ENCODE measurements at places on chromosomes 1 and 21.

- no peak for DNase-seq
These were observed 123.9 kb upstream of the PPP2R5A start for GRCh38 chr1:212161231-212161781.

DNA sequence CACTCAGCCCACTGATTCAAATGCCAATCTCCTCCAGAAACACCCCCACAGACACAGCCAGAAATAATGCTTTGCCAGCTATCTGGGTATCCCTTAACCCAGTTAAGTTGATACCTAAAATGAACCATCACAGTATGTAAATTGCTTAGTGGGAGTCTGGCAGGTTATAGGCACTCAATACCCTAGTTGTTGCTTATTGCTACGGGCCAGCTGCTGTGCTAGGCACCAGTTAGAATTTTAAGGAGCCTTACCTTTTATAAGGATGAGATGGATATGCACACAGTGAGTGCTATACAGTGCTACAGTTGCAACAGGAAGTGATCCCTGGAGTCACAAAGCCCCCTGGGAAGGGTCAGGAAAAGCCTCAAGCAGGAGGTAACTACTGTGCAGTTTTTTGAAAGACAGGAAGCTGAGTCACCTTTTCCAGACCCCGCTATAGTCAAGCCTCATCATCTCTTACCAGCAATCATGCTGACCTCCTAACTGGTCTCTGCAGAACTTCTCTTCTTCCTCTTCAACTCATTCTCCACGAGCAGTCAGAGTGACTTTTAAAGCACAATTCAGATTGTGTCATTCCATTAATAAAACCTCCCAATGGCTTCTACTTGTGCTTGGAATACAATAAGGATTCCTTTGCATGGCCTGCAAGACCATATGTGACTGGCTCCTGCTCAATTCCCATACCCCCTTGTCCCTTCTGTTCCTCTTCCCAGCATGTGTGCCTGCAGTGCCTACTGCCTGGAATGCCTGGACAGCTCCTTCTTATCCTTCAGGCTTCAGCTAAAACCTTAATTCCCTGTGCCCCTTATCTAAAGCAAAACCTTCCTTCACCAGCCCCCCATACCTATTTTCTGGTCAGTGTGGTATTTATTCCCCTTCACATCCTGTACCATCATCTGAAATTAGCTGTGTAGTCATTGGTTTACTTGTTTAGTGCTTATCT lies 10.4 kb upstream of the TLR5 start:
- DNase-seq: no peak

- no peak for DNase-seq
These were observed 182.9 kb downstream of the AKT3 start for GRCh38 chr1:243667133-243667532.

GRCh38 chr1:30762930-30763650 lies 5.5 kb upstream of the LAPTM5 start:
- DNase-seq: no peak

DNA sequence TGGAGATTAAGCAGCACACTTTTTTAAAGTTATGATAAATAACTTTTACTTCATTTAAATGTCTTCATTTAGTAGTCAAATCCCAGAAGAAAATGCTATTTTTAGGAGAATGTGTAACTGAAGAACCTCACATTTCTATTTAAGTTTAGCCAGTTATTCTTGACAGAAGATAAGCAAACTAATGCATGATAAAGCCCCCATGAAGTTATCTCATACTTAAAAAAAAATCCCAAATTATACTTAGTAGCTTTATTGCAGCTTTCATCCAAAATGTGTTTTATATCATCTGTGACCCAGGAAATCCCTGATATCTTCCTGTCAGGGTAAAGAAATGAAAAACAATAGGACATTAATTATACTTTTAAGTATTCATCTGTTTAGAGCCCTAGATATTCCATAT lies 124.8 kb upstream of the SYT6 start:
- no peak for DNase-seq

GRCh38 chr1:230186003-230186863 lies 119.2 kb downstream of the GALNT2 start:
- no peak for DNase-seq

DNA sequence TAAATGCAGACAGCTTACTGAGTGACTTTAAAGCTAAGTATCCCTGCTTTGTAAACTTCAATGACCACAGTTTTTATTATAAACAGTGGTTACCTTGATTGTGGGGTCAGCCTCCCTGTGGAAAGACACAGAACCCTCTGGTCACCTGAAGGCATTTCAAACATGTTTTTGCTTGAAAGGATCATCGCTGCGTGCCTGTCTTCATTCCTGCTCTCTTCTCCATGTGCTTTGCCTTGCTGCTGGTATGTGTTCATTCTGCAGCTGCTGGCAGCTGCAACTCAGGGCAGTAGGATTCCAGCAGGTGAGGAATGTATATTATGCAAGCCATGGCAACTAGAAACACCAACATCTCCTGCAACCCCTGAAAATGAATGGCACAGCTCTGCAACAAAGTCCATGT lies 81.0 kb upstream of the VAV3 start:
- DNase-seq: no peak

DNA sequence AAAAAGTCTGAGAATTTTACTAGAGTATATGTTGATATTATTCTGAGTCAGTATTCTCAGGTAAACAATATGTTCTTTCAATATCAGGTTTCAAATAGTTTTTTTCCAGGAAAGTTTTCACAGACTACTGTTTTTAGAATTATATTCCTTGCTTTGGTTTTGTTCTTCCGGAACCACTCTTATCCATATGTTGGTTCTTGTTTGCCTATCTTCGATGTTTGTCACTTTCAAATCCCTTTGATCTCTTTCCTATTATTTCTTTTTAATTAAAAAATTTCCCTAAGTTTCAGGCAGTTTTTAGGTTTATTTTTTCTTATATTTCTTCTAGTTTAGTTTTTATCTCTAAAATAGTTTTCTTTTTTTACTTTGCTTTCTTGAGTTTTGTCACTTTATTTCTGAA lies 20.9 kb downstream of the NOS1AP start:
- no peak for DNase-seq

- no peak for DNase-seq
These were observed 95.4 kb downstream of the POFUT2 start for GRCh38 chr21:45192332-45192731.

GRCh38 chr1:12757836-12758235 lies 11.8 kb downstream of the CFAP107 start:
- DNase-seq: no peak

GRCh38 chr1:18923756-18924211 lies 21.4 kb upstream of the ALDH4A1 start:
- no peak for DNase-seq

DNA sequence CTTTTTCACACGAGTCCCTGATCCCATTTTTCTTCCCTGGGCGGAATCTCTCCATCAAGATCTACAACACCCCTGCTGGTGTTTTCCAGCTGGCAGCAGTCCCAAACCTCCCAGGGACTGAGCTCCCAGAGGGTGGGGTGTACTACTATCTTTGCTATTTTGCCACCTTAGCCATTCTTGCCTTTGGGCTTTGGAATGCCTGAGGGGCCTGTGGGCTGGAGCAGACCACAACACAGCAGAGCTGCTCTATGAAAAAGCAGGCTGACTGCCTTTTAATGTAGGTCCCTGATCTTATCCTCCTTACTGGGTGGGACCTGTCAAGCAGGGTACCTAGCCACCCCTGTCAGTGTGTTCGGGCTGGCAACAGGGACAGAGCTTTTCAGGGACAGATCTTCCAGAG lies 91.9 kb downstream of the KCNT2 start:
- DNase-seq: no peak

- DNase-seq: no peak
These were observed 79.4 kb upstream of the SELENON start for GRCh38 chr1:25720624-25721023.

GRCh38 chr1:183993132-183993531 lies 44.4 kb downstream of the COLGALT2 start:
- DNase-seq: no peak

GRCh38 chr1:172449585-172450523 lies 6.0 kb upstream of the PIGC start:
- peak; percentile 44 for DNase-seq

DNA sequence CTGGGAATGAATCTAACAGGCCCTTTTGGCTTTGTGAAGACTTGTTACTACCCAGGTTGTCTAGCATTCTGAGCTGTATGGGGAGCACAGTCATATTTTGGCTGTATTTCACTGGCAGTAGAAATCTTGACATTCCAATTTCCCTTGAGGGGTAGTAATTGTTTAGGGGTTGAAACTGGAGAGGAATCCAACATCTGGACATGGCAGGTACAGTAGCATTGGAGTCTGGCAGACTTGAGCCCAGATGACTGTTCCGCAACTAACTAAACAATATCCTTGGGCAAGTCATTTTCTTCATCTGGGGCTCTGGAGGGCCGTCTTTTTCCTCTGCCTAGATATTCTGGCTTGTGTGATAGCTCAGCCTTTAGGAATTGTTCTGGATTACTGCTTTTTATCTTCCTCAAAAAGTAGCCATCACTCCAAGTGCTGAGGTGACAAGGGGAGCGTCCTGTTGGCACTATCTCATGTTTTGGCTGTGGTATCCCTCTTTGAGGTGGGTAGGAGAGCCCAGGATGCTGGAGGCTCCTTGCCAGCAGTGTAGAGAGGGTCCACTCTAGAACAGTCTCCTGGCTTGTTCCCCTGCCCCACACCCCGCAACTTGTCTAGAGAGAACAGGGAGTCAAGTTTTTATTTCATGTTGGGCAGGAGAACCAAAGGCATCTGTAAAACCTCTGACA lies 22.7 kb upstream of the NBL1 start:
- no peak for DNase-seq

GRCh38 chr1:38624336-38625039 lies 235.1 kb downstream of the RRAGC start:
- no peak for DNase-seq

DNA sequence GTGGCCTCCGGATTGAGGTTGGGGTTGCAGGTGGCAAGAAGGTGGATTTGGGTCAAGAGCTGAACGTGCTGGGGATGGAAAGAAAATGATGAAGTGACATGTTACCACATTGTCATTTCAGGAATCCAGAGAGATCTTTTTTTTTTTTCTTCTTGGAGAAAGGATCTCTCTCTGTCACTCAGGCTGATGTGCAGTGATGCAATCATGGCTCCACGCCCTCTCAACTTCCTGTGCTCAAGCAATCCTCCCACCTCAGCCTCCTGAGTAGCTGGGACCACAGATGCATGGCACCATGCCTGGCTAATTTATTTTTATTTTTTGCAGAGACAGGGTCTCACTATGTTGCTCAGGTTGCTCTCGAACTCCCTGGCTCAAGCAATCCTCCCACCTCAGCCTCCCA lies 80.6 kb downstream of the GON4L start:
- no peak for DNase-seq

GRCh38 chr1:245217853-245218608 lies 63.2 kb downstream of the KIF26B start:
- no peak for DNase-seq

DNA sequence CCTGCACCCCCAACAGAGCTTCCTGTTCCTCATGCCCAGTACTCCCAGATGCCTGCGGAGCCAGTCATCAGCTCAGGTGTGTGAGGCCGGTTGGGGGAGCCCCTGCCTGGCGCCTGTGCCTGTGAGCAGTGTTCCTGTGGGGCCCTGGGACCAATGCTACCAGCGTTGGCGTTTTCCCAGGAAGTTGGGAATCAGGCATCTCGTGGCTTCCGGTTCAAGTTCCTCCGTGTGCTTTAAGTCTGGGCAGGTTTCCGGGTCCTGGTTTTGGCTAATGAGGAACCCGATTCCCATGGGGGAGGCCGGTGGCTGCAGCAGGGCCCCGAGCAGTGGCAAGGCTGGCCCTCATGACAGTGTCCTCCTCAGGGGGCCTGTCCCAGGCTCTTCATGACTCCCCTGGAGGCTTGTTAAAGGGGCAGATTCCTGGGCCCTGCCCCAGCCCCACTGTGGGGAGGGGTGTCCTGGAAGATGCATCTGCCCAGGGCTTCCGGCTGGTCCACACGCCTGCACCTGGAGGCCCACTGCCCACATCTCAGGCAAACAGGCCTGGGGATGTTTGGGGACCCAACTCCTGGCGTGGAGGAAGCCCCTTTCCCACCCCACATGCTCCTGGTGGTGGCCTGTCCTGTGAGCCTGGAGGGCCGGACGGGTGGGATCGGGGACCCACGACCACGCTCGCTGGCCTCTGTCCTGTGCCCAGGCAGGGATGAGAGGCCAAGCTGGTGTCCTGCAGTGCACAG lies 26.2 kb downstream of the TP73 start:
- DNase-seq: no peak

DNA sequence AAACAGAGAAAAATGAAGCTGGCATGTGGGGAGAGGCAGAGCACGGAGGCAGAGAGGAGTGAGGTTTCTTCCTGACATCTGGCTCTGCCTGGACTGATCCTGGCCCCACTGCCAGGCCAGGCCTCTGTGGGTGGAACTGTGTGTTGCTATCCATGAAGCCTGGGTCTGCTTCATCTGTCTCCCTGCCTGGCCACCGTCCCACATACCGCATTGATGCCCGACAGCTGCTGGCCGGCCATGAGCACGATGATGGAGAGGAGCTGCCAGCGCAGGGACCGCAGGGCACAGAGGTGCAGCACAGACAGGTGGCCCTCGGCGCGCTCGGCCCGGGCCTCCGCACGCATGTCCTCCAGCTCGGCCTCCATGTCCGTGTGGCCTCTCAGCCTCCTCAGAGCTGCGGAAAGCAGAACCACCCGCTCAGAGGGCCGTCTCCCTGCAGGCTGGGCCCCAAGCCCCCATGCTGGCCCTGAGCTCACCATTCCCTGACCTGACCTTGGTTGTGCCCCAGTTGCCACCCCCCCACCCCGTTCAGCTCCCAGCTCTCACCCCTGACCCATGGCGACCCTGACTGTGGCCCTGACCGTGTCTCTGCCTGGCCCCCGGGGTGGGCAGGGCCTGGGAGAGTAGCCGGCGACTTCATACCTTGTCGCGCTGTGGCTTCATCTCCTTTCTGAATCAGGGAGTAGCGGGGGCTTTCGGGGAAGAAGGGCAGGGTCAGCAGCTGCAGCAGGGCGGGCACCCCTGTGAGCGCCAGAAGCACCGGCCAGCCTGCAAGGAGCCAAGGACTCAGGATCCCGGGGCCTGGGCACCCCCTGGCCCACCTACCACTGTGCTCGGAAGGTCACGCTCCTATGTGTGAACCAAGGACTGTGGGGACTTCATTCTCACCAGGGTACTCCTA lies 11.5 kb downstream of the SLC2A7 start:
- DNase-seq: no peak
